ENCODE measurements at places on chromosomes 1 and 21.
A peak's percentile ranks its signal among the peaks of the same experiment; 100 is the strongest.

DNA sequence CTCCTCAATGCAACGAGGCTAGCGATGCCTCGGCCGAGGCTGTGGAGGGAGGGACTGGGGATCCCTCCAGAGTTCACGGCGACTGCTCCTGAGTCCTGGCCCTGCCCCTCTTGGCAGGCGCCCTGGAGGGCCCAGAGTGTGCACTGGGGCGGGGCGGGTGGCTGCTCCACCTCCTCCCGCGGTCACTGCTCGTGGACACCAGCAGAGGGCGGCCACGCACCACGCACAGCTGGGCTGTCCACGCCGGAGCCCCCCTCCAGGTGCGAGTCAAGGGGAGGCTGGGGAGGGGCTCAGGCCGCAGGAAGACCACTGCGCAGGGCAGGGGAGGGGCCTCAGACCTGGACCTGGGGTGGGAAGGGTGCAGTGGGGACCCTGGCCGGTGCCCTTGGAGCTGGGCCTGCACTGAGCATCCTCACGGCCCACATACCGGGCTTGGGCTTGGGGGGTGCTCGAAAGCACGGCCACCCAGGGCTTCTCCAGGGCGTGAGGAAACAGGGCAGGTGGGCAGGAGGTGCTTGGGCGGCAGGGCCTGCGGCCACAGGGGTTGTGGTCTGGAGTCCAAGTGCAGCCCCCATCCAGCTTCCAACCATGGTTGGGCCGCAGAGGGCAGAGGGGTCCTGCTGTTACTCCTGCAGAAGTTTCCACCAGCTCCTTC is 20.6 kb upstream of the TTC34 start:
- DNase-seq = peak; percentile 42

DNA sequence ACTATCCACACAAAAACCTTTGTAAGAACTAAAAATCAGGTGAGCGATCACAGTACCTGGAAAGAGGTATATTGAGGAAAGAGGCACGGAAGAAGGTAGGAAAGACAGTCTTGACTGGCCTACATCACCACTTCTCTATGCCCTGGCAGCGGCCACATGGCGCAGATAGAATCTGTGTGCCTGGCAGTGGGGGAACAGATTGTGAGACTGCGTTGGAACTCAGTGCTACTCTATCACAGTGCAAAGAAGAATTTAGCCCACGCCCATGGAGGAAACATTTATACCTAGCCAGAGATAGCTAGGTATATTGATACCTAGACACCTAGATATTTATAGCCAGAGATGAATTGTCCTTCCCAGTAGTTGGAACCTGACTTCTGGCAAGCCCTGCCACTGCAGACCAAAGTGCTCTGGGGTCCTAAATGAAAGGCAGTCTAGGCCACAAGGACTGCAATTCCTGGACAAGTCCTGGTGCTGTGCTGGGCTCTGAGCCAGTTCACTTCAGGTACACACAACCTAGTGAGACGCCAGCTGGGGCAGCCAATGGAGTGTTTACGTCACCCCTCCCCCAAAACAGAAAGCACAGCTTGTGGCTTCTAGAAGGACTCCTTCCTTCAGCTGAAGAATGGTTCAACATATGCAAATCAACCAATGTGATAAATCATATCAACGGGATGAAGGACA is 51.9 kb downstream of the DHX9 start:
- no peak for DNase-seq

DNA sequence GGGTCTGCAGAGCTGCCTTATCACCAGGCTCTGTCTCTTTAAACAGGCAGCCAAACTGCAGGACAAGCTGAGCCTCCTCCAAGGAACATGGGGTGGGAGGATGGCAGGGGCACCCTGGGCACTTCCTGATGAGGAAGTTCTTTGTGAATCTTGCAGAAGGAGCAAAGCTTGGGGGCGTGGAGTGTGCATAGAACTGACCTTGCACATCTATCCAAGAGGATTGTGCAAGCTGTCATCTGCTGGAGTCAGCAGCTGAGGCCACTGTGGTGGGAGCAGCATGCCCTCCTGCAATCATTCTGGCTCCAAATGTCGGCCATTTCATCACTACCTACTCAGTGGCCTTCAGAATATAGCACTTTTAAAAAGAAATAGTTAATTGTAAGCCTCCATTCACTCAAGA is 182.2 kb downstream of the AJAP1 start:
- DNase-seq = no peak

DNA sequence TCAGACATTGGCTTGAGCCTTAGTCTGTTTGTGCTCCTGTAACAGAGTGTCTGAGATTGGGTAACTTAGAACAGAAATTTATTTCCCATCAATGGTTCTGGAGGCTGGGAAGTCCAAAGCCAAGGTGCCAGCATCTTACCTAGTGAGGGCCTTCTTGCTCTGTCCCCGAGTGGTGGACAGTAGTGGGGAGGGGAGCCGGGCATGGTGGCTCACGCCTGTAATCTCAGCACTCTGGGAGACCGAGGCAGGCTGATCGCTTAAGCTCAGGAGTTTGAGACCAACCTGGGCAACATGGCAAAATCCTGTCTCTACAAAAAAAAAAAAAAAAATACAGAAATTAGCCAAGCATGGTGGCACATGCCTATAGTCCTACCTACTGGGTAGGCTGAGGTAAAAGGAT is 336.5 kb upstream of the VAMP3 start:
- no peak for DNase-seq

DNA sequence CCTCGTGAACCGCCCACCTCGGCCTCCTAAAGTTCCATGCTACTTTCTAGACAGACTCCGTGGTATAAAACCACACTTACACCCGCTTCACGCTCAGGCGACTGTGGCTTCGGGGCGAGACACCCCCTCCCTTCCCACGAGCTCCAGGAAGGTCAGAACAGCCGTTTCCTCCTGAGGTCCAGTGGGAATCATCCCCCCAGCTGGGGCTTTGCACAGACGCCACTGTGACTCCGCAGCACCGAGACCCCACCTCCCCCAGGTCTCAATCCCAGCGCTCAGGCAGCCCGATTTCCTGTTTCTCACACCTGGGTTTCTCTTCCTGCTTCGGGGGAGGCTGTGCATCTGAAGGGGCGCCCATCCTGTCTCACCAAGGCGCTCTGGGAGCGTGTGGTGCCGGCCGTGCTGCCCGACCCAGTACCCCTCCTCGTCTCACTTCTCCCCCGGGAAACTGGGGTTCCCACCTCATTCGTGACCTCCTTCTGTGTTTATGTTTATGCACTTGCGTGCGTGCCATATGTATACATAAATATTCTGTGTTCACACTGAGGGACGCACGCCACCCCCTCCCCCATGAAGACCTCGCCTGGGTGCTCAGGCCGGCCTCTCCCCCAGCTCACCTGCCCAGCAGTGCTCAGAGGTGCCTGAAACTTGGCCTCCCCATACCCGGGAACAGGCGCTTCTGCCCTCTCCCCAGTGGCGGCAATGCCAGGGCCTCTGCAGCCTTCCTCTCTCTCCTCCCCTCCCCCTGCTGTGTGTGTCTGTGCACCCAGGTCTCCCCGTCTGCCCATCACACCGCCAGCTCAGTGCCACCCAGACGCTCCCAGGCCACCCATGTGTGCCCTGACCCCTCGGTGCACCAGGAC is 14.6 kb downstream of the SLC35E2B start:
- DNase-seq = no peak

DNA sequence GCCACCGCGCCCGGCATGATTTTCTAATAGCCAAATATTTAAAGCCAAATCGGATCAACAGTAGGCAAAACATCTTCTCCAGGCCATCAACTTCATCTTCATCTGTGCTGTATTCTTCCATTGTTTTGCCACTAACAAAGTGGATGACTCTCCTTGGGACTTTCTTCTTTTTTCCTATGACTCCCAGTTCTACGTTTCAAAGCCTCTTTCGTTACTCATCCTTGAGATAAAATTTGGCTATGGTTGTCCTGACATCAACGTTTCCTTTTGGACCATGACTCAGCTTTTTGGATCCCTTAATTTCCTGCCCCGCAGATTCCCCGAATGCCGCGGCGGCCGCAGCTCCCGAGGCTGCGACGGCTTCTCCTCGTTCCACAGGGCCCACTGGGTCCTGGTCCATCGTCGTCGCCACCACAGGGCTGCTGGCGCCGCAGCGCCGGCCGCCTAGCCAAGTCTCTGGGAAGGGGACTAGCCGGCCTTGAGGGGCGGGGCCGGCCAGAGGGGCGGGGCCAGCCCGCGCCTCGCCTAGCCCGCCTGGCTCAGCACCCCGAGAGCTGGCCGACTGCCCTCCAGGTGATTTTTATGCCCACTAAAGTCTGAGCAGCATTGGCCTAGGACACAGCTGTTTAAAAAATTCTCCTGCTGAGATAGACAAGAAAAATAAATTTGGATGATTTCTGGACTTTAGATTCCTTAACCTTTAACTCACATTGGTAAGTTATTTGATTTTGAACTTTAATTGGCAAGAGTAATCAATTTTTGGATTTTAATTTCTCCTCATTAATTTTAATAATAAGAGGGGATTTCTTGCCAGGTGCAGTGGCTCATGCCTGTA is 93.9 kb downstream of the ADCY10 start:
- DNase-seq = peak; percentile 76

DNA sequence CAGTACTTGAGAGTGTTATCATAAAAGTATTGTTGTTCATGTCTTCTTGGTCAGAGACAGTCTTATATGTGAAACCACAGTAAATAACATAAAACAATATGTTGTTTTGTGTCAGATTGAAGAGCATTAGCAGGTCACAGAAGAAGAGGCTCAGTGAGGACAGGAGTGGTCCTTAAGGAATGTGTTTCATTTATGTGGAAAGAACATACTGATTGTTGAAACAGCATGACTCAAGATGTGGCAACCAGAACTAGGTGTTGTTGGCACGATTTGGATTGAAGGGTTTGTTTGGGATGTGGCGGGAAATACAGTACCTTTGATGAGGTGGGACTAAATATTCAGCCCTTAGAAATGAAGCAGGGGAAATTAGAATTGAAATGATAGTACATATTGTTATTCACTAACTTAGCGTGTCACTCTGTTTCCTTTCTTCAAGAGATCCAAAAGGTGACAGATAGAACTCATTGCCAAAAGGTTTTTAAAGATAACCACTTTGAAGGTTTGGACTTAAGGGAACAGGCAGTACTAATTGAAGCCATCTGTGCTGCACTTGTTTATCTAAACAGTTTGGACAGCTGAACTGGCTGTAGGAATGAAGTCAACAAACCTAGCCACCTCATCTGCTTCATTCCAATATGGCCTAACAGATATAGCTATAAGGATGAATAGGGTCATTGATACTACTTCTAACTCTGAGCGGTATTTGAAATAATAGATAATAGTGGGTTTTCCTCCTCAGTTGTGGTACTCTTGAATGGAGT is 14.4 kb downstream of the RALGPS2 start:
- peak; percentile 2 for DNase-seq

DNA sequence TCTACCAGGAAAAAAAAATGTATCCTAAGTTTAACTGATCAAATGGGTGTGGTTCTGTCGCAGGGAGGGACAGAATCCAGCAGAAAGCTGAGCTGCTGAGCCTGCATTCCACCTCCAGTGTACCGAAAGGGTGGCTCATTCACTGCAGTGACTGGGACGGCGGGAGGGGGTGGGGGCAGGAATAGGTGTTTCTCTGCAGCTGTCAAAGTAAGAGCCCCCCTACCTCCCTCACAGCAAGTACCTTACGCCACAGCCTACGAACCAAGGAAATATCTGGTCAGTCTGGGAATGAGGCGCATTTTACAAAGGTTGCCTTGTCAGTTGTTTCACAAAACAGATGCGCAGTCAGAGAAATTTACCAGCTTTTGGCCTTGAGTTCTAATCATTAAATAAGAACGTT is 1.7 kb downstream of the S100B start:
- DNase-seq = no peak

DNA sequence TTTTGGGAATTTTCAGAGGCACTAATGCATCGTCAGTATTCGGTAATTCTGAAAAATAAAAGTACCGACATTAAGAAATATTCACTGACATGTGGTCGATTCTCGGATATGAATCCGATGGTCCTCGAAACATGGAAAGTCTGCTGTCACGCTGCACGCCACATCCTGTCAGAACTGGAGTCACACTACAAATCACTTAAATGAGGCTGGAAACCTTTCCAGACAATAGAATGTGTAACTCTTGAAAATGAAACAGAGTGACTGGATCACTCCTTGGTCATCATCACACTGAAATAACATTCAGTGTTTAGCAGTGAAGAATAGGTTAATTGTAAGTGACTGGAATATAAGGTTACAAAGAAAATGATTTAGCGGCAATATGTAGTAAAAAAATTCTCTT is 620.1 kb upstream of the ADAMTS5 start:
- no peak for DNase-seq

- DNase-seq = no peak
These were observed 36.9 kb upstream of the PSMG1 start for GRCh38 chr21:39220150-39220549.

GRCh38 chr1:180928331-180929230 is 15.9 kb downstream of the KIAA1614 start:
- no peak for DNase-seq

GRCh38 chr1:59686170-59686569 is 128.6 kb upstream of the HOOK1 start:
- peak; percentile 85 for DNase-seq

- peak; percentile 8 for DNase-seq
These were observed 444.8 kb downstream of the PTPRC start for GRCh38 chr1:199083680-199084079.

DNA sequence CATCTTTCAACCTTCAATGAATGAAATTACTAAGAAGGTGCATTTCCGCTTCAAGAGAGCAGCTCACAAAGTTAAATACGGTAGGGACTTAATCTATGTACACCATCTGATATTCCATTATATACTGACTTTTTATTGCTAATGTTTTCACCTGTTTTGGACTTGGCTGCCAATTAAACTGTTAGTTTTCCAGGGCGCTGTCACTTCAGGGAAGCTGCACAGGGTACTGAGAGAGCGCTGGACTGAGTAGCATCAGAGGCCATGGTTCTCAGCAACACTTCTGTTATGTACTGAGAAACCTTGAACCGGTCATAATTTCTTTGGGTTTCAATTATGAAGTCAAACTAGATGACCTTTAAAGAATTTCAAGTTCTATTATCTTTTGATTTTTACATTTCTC is 8.2 kb downstream of the SSX2IP start:
- DNase-seq = no peak

- DNase-seq = no peak
These were observed 126.6 kb downstream of the C1orf21 start for GRCh38 chr1:184513421-184513820.

DNA sequence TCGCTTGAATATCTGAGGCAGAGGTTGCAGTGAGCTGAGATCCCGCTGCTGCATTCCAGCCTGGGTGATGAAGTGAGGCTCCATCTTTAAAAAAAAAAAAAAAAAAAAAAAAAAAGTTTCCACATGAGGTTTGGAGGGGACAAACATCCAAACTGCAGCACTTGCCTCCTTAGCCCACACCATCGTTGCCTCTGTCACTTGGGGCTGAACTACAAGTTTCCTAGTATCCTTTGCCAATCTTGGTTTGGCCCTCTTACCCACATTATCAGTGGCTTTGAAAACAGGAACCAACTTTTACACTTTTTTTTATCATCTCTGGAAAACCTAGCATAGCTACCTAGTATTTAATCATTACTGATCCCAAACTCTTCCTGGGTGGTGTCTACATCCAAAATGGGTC is 59.2 kb downstream of the CLSTN1 start:
- no peak for DNase-seq
